T-helper 1 cell (primary cell): ENCODE measurements at places on chromosomes 7 and 10.

DNA sequence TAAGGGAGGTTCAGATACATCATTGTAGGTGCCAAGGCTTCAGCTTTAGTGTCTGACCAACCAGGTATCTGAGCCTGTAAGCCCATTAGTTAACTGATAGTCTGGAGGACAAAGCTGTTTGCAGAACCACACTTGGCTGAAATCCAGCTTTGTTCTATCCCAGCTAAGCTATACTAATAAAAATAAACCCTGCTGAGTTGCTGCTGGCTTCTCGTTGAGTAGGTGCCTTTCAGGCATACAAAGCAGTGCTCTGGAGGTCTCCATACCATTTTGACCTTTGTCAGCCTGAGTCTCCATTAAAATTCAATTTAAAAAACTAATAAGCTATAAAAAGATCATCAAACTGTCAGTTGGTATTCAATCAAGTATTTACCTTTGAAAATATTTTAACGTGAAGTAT lies 22.0 kb downstream of the CDCA7L start:
- DNase-seq, result no peak

DNA sequence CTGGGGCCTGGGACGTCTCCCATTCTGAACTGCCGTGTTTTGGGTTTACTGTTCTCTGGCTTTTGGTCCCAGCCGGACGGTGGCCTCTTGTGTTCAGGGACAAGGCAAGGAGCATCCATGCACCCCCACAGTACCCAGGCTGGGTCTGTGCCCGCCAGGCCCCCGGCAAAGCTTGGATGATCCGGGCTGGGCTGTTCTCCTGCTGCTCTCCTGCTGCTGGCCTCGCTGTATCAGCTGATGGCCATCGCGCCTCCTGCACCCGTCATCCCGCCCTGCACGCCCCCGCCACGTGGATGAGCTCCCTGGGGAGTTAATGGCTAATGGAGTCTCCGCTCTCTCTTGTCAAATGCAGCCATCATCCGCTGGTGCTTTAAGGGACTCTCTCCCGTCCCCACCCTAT lies 14.9 kb upstream of the PSMG3 start:
- no peak for DNase-seq

DNA sequence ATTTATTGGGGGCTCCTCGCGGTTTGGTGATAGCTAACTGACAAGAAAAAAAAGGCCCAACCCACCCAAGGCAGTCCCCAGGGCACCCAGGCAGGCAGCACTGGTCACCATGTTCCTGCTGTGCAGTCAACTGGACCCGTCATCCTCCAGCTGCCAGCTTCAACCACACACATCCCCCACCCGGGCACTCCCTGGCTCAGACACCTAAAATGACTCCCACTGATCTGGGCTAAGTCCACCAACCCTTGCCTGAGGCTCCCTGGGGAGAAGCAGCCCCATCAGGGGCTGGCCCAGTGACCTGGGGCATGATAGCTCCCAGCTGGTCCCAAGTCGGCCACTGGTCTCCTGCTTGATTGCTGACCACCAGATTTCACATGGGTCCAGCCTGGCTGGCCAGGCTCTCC lies 161.8 kb downstream of the NRF1 start:
- DNase-seq, result no peak

DNA sequence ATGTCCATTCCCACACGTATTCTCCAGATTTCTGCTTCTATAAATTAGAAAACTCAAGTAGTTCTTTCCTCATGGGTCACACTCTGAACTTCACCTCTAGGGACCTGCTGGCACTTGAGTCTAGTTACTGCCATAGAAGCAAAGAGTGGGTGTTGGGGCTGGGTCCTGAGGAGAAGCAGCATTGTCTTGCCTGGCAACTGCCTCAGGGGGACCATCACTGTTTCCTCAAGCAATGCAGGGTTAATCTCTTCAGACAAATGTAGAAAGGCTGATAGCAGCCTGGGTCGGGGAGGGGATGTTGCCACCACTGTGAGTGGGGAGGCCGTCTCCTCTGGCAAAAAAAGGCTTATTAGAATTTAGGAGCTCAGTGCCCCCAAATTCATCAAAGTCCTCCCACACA lies 20.2 kb upstream of the PAPSS2 start:
- DNase-seq, result no peak

DNA sequence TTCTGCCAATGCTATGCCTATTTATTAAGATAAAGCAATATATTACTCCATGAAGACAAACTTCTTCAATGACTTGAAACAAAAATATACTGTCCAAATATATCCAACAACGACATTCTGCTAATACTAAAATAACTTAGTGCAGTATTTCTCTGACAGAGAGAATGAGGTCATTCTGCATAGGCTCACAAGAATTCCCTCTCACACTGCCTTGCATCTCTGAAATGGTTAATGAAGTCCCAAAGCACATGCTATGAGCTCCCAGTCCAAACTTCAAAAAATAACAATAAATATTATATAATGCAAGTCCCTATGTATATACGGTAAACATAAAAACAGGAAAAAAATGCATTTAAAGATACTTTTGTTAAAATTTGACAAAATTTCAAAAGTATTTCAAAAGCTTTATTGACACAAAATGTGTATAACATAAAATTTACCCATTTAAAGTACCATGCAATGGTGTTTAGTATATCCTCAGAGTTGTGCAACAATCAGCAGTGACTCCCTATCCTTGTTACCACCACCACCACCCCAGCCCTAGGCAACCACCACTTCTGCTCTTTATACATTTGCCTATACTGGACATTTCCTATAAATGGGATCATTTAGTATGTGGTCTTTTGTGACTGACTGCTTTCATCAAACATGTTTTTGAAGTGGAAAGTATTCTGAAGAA lies 27.6 kb downstream of the CHCHD3 start:
- no peak for DNase-seq

DNA sequence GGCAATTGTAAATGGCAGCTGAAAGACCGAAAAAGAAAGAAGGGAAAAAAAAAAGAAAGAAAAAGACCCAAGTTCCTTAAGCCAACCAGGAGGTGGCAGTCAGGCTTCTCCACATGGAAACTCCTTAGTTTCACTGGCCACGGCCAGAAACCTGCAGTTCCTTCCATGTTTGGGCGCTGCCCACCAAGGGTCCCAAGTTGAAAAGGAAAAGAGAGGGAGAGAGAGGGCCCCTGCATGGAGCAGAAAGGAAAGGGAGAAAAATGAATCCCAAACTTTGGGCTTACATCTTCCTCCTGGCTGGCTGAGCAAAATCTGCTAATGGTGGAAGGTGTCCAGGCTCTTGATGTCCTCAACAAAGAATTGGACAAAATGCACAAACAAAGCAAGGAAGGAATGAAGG lies 31.8 kb upstream of the ABCA13 start:
- DNase-seq, result no peak

- no peak for DNase-seq
Measured at GRCh38 chr7:28346676-28347363, 65.5 kb upstream of the CREB5 start.

DNA sequence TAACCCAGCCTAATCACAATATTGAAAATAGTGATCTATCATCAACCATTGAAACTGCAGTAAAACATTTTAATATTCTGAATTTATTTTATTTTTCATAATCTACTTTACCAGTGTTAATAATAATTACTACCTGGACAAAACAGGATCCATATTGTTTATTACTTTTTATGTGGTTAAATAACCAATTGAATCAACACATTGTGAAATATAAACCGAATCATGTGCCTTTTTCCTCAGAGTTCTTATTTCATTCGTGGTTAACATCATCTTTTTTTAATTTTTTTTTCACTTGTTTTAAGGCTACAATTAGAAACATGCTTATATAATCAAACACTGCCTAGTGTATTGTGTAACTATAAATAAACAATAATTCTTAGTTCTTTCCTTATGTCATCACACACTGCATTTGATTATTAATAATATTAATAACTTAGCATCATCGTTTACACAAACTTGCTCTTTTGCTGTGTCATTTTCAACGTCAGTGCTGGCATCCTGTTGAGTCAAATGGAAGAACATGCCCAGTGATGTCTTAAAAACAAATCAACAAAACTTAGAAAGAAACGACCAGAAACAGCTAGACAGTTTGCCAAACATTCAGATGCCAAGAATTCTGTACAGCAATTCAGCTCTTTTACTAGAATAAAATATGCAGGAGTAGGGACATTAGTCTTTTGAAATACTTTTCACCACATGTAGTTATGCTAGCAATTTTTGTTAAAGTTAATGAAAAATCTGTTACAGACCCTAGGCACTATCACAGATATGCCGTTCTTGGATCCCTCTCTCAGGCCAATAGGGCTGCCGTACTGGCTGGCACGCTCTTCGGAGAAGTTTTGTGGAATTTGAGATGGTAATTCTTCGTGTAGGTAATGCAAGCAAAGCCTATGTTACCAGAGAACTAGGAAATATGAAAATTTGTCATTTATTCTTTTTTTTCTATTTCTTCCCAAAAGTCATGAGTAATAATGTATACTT lies 330.4 kb upstream of the SEMA3A start:
- no peak for DNase-seq

DNA sequence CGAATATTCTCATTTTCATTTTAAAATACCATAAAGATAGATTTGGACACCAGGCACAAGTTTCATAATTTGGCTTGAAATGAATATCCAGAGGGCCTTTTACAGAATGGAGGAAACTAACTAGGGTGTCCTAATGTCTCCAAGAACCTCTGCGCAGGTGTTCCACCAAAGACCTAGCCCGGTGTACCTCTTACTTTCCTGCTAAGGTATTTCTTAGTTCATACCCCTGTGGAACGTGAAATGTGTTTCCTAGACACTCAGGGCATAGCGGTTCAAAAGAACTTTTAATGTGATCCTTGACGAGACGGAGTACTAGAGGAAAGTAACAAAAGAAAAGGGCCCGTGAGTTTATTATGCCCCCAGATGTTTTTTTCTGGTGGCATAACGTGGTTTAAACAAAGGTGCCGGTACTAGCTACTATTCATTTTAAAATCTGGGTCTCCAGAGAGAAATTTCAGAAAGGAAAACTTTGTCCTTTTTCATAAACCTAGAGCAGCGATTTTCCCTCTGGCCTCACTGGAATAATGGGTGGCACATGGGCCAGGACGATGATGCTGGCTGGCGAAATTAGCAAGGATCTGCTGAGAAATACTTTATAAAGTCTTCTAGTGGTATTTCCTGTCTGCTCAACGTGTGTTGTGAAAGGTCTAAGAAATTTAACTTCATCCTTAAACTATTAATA lies 1.4 kb downstream of the APBB1IP start:
- no peak for DNase-seq

- DNase-seq, result no peak
Measured at GRCh38 chr7:41731493-41732435, 28.9 kb upstream of the INHBA start.

GRCh38 chr10:93459466-93459865 lies 22.7 kb downstream of the MYOF start:
- no peak for DNase-seq

DNA sequence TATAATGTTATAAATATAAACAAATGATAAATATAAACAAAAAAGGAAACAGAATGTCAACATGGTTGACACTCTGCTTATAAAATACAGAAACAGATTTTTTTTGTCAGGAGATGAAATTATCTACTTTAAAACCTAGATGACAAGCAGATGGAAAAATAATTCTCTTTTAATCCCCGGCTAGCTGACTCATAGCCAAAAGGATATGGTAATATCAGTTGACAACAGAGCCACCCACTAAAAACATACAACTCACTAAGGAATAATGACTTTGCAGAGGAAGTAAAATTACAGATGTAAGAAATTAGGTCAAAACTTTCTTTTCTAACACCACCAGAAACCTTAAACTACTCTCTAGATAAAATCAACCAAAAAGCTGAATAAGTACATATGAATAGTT lies 131.1 kb upstream of the ABCB5 start:
- no peak for DNase-seq

DNA sequence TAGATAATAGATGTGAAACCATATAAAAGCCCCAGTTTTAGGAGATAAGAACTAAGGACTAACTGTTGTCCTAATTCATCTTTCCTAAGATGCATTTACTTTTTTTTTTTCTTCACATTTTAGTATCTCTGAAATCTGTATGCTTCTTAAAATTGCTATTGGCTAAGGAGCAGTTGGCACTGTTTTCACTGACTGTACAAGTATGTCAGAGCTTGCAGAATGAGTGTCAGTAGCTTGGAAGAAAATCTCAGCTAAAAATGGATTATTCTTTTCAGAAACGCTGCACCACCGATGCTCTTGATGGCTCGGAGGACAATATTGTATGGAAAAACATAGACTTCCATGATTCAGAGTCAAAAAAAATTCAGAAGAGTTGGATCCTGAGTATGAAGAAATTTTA lies 91.1 kb upstream of the DNAJB12 start:
- DNase-seq, result no peak

- DNase-seq, result no peak
Measured at GRCh38 chr7:127536394-127536691, 49.1 kb downstream of the GCC1 start.

GRCh38 chr7:10104292-10104691 lies 869.4 kb upstream of the PHF14 start:
- DNase-seq, result no peak

DNA sequence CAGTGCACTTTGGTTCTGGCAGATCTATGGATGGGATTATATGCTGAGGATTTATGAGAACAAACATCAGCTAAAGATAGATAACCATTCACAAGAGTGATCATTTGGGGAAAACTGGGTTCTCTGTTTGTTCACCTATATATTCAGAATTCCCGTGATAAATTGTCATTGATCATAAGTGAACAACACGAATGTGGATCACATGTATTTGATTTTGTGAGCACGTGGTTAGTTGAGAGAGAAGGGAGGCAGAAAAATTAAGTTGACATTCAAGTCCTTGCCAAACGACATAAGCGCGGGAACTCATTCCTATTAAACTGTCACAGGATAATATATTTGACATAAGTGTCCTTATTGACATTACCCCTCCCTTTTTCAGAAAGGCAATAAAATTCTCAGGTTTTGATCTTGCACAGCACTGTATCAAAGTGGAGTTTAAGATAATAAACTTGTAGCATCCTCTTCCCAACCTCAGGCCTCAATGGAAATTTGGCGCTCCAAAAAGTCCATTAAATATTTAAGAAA lies 64.9 kb upstream of the MYO3A start:
- DNase-seq, result no peak

- DNase-seq, result no peak
Measured at GRCh38 chr7:32316839-32317238, 173.3 kb downstream of the LSM5 start.
